ENCODE measurements at places on chromosomes 11 and 22. TPM values are rescaled to one million over a fixed set of nuclear protein-coding genes. Genes with fewer than 3 reads are reported as not detected.

Gene RFPL2
- total RNA-seq, result 0.16 TPM

Gene SYT13
- 6.5 TPM for total RNA-seq

Gene ZFTA
- 5.7 TPM for total RNA-seq

Gene TOMT
- total RNA-seq, result not detected

Gene SLC29A2
- total RNA-seq, result 8.0 TPM

Gene SCGB1D2
- total RNA-seq, result 0.28 TPM

Gene FIBIN
- total RNA-seq, result not detected

Gene RAG1
- total RNA-seq, result 0.25 TPM

Gene CFAP300
- total RNA-seq, result 6.4 TPM

Gene LRRC4C
- total RNA-seq, result not detected

Gene SEC14L6
- total RNA-seq, result not detected

Gene VPS26B
- 21.4 TPM for total RNA-seq

Gene SCO2
- 6.4 TPM for total RNA-seq

Gene LARGE2
- 2.7 TPM for total RNA-seq

Gene OR52I2
- not detected for total RNA-seq

Gene SLC22A25
- total RNA-seq, result not detected

Gene GPR83
- 0.07 TPM for total RNA-seq

Gene CRYBB3
- not detected for total RNA-seq

Gene AMPD3
- 7.5 TPM for total RNA-seq

Gene CHORDC1
- 59.4 TPM for total RNA-seq

Gene KCNA4
- total RNA-seq, result not detected

Gene EXPH5
- total RNA-seq, result 0.05 TPM

Gene CASTOR1
- 5.6 TPM for total RNA-seq

Gene SPDYC
- total RNA-seq, result not detected

Gene MTFP1
- total RNA-seq, result 69.0 TPM

Gene KBTBD3
- total RNA-seq, result 1.5 TPM

Gene OR10W1
- total RNA-seq, result not detected

Gene SCN2B
- not detected for total RNA-seq

Gene SHANK3
- 3.9 TPM for total RNA-seq

Gene GSTT2
- total RNA-seq, result 0.15 TPM

Gene RTN4R
- total RNA-seq, result 13.5 TPM

Gene ANO1
- total RNA-seq, result 3.6 TPM

Gene RTN4RL2
- 87.5 TPM for total RNA-seq

Gene FZD4
- 1.2 TPM for total RNA-seq

Gene SMTN
- 28.4 TPM for total RNA-seq

Gene OR52A1
- not detected for total RNA-seq

Gene LGR4
- 37.1 TPM for total RNA-seq

Gene CCDC15
- total RNA-seq, result 0.59 TPM

Gene CRYBB2
- total RNA-seq, result not detected

Gene NRGN
- total RNA-seq, result 6.0 TPM

Gene TMEM223
- total RNA-seq, result 29.2 TPM

Gene SCARF2
- 0.86 TPM for total RNA-seq

Gene TUB
- total RNA-seq, result 5.7 TPM

Gene OR8D1
- total RNA-seq, result not detected

Gene CLCF1
- 34.8 TPM for total RNA-seq

Gene MIOX
- total RNA-seq, result not detected

Gene CALCB
- total RNA-seq, result 0.15 TPM

Gene CABP7
- total RNA-seq, result 0.16 TPM

Gene CD6
- 0.21 TPM for total RNA-seq

Gene FDXACB1
- 1.8 TPM for total RNA-seq

Gene MS4A15
- not detected for total RNA-seq

Gene GRIK4
- not detected for total RNA-seq

Gene TECTA
- 0.05 TPM for total RNA-seq

Gene PRAME
- total RNA-seq, result 117 TPM

All from A549 treated with Hydrocortisone at 1 μM for 4 hours (cell line).